Left renal pelvis (tissue), 4 donors: ENCODE measurements at places on chromosomes 5 and 9. TPM values are rescaled to one million over a fixed set of nuclear protein-coding genes. Genes with fewer than 3 reads are reported as not detected.

The STING1 gene
- 35.7 TPM for polyA plus RNA-seq

The WDR38 gene
- polyA plus RNA-seq: 0.27 TPM

The IL17B gene
- 1.7 TPM for polyA plus RNA-seq

The UNC13B gene
- 27.5 TPM for polyA plus RNA-seq

The CAMK4 gene
- polyA plus RNA-seq: 5.7 TPM

The PLAC8L1 gene
- 0.62 TPM for polyA plus RNA-seq

The CYLC2 gene
- not detected for polyA plus RNA-seq

The SPRY4 gene
- polyA plus RNA-seq: 30.2 TPM

The MCIDAS gene
- 1.0 TPM for polyA plus RNA-seq

The RNF183 gene
- 6.8 TPM for polyA plus RNA-seq

The PIP5KL1 gene
- polyA plus RNA-seq: 2.2 TPM

The GARIN3 gene
- not detected for polyA plus RNA-seq

The KIF24 gene
- 3.1 TPM for polyA plus RNA-seq

The TAF11L2 gene
- polyA plus RNA-seq: not detected

The PCDHGA7 gene
- 1.8 TPM for polyA plus RNA-seq

The PTGER4 gene
- 2.8 TPM for polyA plus RNA-seq

The EIF4E1B gene
- polyA plus RNA-seq: not detected

- no peak for DNase-seq
Observed at GRCh38 chr5:134101686-134102439, 12.6 kb upstream of the TCF7 start.

DNA sequence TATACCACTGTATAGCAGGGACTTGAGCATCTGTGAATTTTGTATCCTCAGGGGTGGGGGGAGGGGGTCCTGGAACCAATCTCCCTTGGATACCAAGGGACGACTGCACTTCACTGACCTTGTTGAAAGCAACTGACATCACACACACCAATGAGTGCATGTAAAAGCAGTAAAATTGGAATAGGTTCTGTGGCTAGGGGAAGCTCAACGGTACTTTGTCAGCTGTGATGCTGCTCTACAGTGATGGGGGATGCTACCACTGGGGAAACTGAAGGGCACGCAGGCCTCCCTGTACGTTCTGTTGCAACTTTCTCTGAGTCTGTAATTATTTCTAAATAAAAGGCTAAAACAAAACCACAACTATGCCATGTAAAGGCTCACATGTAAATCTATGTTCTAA, 47.0 kb upstream of the RETREG1 start:
- DNase-seq: no peak

DNA sequence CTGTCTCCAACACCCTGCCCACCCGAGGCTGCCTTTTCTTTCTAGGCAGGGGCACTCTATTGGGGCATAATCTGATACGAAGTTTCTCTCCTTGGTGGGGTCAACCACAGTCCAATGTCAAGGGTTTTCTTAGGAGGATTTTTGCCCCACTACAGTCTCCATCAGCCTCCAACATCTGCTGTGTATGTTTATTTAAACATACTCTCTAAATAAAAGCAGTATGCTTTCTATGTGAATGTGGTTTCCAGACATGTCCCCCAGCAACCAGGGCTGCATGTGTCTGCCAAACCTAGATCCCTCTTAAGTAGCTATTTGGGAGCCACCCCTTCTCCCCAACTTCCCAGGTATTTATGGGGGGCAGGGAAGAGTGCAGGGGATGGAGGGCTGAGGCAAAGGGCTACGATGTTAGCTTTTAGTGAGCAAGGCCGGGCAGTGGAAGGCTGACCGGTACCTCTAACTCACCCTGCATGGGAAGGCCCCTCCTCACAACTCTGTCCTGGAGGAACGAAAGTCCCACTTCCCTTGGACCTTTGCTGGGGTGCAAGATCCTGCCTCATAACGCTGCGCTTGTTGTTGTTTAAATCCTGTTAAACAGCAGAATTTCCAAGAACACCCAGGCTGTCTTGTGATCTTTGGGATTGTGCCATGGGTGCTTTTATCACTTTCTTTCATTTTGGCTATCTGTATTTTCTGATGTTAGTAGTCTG, 75.4 kb downstream of the NREP start:
- peak; percentile 23 for DNase-seq

- DNase-seq: no peak
Observed at GRCh38 chr5:178199581-178200434, 4.5 kb upstream of the HNRNPAB start.

- no peak for DNase-seq
Observed at GRCh38 chr5:89899559-89899958, 510.0 kb downstream of the CETN3 start.

- DNase-seq: no peak
Observed at GRCh38 chr9:16099732-16100536, 547.1 kb downstream of the CCDC171 start.

- DNase-seq: no peak
Observed at GRCh38 chr9:95509851-95510708, 6.7 kb downstream of the PTCH1 start.

DNA sequence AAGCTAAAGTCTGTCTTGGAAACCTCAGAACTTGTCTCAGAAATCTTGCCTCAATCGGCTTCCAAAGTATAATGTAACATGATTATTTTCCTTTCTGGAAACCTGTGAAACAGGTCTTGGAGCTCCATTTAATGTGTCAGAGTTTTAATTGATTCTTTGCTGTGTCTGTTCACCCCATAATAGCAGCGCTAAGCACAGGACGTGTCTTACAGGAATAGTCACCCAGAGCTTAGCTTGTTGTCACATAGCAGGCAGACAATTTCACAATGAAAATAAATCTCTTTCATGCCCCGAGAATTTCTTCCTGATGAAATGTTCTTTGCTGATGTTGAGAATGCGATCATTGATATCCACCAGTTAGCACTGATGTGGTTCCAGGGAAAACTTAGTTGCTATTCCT, 40.2 kb upstream of the PTPN3 start:
- no peak for DNase-seq

DNA sequence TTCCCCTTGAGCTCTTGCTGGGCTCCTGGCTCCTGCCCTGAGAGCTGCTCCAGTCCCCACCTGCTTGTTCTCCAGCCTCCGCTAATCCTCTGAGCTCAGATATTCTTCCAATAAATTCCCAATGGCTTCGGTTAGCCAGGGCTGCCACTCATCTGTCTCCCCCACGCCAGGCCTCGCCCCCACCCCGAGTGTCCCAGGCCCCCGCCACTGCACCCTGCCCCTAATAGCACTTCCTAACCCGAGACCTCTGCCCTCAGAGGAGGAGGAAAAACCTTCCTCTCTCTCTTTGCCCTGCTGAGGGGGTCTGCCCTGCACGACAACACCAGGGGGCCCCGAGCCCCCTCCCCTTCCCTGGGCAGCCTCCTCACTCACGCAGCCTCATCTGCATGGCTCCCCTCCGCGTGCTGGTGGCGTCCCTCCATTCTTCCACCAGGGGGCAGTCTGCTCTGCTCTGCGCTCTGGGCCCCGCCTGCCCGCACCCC, 5.4 kb upstream of the LCN15 start:
- DNase-seq: no peak

DNA sequence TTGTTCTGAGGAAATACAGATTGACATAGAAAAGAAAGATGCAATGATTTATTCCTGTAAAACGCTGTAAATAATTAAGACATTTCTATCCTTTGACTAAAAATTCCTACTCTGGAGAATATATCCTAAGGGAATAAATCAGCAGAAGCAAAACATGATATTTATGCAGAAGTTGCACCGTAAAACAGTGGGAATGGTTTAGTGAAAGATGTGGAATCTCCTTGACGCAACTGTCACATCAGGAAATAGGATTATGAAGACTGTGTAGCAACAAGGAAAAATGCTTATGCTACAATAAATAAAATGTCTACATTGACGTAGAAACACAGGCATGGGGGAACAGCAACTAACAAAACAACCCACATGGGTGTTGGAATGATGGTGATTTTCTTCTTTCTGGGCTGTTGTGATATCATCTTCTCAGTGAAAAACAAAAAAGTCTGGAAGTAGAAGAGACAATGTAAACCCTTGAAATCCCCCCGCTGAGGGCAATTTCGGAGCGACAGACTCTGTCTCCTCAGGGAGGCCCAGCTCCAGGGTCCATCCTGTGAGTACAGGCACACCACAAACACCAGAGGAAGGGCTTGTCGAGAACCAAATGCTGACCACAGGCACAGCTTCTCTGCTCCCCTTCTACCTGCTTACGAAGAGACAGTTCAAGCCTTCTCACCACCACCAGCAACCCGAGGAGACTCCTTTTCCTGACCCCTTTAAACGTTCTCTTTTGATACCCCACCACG, 25.2 kb downstream of the COL23A1 start:
- no peak for DNase-seq

DNA sequence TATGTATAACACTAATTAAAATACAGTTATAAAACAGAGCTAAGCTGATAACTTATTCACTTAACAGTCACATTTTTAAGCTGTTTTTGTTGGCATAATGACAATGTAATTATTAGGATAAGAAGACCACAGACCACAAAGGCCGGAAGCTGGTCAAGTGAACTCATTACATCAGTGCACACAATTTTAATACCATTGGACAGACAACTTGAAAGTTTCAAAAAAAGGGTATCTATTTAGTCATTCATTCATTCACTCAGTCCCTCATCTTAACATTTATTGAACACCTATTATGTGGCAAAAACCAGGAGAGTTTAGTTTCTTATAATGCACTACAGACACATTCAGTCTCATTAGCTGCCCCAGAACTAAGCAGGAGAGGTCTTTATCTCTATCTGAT, 11.6 kb downstream of the ERP44 start:
- no peak for DNase-seq

- DNase-seq: no peak
Observed at GRCh38 chr5:145244251-145244650, 590.9 kb downstream of the PRELID2 start.

GRCh38 chr5:78505860-78506259, 142.7 kb downstream of the LHFPL2 start:
- no peak for DNase-seq

DNA sequence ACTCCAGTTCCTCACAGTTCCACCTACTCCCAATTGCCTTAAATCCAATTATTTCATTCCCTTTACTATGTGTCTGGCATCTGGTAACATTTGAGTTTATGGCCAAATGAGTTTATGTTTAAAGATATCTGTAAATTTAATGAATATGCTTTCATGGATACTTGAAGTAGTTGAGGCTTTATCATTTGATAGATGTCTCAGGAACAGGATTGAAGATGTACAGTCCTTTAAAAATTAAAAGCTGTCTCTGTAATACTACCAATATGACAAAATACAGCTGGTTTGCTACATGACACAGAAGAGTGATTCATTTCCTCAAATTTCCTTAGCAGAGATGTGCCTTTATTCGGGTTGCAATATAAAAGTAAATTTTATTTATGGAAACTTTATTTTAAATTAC, 2326.0 kb upstream of the ACO1 start:
- no peak for DNase-seq

DNA sequence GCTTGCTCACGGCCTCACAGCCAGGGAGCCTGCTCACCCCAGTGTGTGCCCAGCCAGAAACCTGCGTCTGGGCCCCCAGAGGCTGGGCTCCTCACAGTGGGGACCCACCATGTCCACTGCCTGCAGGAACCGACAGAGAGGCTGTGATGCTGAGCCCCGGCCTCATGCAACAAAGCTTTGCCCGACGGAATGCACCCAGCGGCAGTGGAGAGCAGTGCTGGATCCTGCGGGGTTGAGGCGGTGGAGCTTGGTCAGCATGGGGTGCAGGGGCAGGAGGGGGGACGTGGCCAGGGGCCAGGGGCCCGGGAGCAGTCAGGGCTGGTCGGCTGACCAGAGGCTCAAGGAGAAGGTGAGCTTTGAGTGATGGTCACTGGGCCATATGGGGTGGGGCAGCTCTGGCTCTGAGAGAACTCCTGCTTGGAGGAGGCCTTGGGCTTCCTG, 7.7 kb upstream of the CEP72 start:
- no peak for DNase-seq

DNA sequence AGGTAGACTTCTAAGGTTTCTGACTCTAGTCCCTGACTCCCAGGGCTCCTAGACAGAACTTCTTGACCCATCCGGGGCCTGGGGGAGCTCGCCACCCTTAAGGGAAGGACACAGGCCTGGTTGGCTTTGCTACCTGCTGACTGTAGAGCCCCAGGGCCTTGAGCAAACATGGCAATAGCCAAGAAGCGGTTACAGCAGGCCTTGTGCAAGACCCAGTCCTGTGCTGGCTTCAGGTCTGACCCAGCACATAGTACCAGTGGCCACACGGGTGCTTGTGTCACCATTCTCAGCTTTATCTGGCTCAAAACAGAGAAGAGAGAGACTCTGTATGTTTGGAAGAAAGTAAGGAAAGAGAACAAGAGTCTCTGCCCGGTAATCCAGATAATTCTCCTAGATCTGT, 41.8 kb downstream of the AP3B1 start:
- DNase-seq: no peak

DNA sequence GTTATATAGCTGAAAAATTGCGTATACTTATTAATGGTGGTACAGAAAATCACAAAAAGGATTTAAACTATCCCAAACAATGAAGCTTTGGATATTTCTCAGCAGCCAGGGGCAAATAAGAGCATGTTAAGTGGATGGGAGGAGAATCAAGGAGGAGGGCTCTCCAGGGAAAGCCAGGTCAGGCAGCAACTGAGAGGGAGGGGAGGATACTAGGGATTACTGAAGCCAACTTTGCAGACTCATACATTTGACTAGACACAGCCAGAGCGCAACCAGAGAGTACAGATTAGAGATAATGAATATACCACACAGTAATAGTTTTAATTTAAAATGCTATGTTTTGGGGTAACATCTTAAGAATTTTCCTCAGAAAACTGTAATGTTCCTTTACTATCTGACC, 360.2 kb downstream of the HCN1 start:
- no peak for DNase-seq

GRCh38 chr9:73782166-73782565, 630.5 kb downstream of the ANXA1 start:
- DNase-seq: no peak

- no peak for DNase-seq
Observed at GRCh38 chr9:124489222-124489621, 18.0 kb downstream of the NR5A1 start.

DNA sequence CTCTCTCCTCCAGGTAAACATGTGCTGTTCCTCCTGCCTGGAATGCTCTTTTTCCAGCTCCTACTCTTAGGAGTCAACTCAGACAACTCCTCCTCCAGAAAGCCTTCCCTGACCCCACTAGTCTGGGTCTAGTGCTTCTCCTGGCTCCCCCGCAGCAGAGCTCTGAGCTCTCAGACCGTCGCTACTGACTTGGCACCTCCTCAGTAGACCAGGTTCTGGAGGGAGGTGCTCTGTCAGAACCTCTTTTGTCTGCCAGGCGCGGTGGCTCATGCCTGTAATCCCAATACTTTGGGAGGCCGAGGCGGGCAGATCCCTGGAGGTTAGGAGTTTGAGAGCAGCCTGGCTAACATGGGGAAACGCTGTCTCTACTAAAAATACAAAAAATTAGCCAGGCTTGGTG, 3.4 kb downstream of the LRRC8A start:
- DNase-seq: no peak

- DNase-seq: no peak
Observed at GRCh38 chr9:25716220-25716872, 38.1 kb upstream of the TUSC1 start.
